ENCODE measurements at places on chromosomes 4 and X. TPM values are rescaled to one million over a fixed set of nuclear protein-coding genes. Genes with fewer than 3 reads are reported as not detected.

GRCh38 chr4:124025428-124025827 is 628.8 kb downstream of the SPRY1 start:
- DNase-seq, result no peak
- no peaks in the 10 kb centered on the region for H3K27me3 ChIP-seq
- H3K4me3 ChIP-seq, result no peak overlapping the region
- H3K36me3 ChIP-seq, result no peaks in the 10 kb centered on the region
- no peak overlapping the region for H3K27ac ChIP-seq

- H3K4me3 ChIP-seq, result no peak overlapping the region
- peak; percentile 47 for DNase-seq
- H3K27ac ChIP-seq, result no peak overlapping the region
Measured at GRCh38 chr4:177047070-177047850, 254.5 kb upstream of the VEGFC start.

DNA sequence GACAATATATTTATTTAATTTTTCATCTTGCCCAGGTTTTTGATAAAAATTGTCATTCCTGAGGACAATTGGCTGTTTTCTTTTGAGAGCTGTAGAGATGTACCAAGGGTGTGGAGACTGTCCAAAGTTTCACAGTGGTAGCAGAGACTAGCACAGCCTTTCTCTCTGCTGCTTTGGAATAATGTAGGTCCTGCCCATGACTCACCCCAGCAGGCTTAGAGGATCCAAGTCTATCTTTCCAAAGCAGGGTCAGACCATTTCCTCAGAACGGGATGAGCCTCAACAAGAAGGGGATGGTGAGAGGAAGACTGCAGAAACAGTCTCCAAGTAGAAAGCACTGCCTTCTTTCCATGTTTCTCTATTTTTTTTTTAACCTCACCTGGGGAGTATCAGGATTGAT is 131.5 kb upstream of the RPL34 start:
- DNase-seq, result no peak
- H3K27me3 ChIP-seq, result no peaks in the 10 kb centered on the region

- no peak overlapping the region for H3K4me3 ChIP-seq
- no peaks in the 10 kb centered on the region for H3K36me3 ChIP-seq
- H3K27me3 ChIP-seq, result no peaks in the 10 kb centered on the region
- no peak overlapping the region for H3K27ac ChIP-seq
- no peaks in the 10 kb centered on the region for H3K4me1 ChIP-seq
Measured at GRCh38 chr4:57320217-57320616, 210.0 kb upstream of the IGFBP7 start.

DNA sequence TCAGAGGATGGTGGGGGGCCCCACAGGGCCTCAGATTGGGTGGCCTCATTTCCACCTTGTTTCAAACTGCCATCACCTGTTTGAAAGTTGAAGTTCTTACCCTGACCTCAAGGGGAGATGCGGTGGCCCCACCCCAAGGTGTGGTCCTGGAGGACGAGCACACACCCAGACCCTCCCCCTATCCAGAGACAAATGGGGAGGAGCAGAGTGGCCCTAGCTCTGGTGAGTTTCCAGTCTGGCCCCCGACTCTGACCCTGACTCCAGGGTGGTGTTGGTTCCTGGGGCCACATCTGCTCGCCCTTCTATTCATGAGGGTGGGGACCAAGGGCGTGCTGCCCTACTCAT is 36.3 kb upstream of the ADRA2C start:
- no peaks in the 10 kb centered on the region for H3K36me3 ChIP-seq
- no peaks in the 10 kb centered on the region for H3K4me1 ChIP-seq
- no peak overlapping the region for H3K27ac ChIP-seq
- no peak overlapping the region for H3K4me3 ChIP-seq
- H3K27me3 ChIP-seq, result no peaks in the 10 kb centered on the region
- DNase-seq, result no peak

DNA sequence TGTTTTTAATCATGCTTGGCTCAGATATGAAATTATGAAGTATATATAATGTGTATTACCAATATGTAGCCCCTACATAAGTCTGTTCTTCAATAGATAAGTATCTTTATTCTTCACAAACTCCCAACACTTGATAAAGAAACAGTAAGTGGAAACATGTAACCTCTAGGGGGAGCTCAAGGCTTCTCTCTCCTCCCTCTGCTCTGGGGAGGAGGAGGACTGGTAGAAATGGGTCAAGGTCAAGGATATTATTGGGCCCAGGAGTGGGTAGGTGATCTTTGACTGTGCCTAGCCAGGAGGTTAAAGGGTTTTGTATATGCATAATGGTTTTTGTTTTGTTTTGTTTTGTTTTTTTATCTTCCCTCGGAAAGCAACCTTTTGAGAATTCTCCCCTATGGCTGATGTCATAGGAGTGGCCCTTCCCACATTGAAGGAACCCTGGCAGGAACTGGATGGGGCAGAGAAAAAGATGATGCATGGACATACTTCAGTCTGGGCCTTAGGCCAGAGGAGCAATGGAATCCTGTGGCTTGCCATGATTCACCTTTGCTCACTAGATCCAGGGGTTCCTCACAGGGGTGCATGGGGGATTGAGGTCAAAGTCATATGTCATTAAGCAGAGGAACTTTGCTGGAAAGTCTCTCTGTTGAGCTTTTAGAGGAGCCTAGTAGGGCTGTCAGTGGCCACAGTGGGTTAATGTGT is 460.3 kb downstream of the MID1IP1 start:
- DNase-seq, result peak; percentile 1
- no peak overlapping the region for H3K4me3 ChIP-seq
- no peaks in the 10 kb centered on the region for H3K36me3 ChIP-seq
- no peaks in the 10 kb centered on the region for H3K27me3 ChIP-seq
- no peak overlapping the region for H3K27ac ChIP-seq

DNA sequence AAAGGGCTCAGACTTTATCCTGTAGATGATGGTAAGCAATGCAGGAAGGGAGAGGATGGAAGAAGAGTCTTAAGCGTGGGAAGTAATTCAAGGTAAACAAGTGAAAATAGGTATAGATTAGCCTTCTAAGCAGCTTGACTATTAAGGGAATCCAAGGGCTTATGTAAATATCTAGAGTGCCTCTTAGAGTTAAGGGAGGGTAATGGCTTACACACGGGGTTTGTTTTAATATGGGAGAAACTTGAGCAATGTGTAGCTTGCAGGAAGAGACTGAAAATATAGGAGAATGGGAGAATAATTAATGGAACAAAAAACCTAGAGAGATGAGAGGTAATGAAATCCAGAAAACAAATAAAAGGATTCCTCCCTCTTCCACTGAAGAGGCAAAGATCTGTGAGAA is 12.8 kb upstream of the SAP30 start:
- H3K27ac ChIP-seq, result no peak overlapping the region
- no peak for DNase-seq

- no peak within 1 kb of the TSS for H3K27ac ChIP-seq
- no peaks in the 10 kb centered on the region for H3K27me3 ChIP-seq
- no peak for DNase-seq
- H3K4me1 ChIP-seq, result peaks cover 4% of the 10 kb centered on the region
- H3K4me3 ChIP-seq, result no peak within 1 kb of the TSS
- no peaks in the 10 kb centered on the region for H3K36me3 ChIP-seq
Measured at GRCh38 chr4:71338846-71339593, at the start of gene SLC4A4. Gene SLC4A4 (plus strand): TSS chr4:71339020.

DNA sequence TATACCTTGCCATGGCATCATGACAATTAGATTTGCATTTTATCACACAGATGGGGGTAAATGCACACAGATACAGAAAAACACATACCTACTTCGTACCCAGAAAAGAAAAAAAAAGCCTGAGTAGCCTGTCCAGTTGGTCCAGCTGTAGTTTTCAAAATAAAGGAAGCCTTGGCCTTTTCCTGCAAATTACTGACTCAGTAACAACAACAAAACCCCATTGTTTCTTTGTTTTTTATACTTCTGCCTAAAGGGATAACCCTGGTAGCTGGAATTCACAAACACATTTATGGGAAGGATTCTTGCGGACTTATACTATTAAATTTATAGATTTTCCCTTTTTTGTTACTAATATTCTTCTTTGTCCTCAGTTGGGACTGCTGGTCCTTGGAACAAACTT is 156.4 kb upstream of the PCDH10 start:
- no peaks in the 10 kb centered on the region for H3K36me3 ChIP-seq
- DNase-seq, result no peak
- H3K27me3 ChIP-seq, result no peaks in the 10 kb centered on the region
- H3K4me3 ChIP-seq, result no peak overlapping the region
- H3K4me1 ChIP-seq, result no peaks in the 10 kb centered on the region

- peak; percentile 99 for DNase-seq
- H3K36me3 ChIP-seq, result no peaks in the 10 kb centered on the region
- H3K4me3 ChIP-seq, result peak within 1 kb of the TSS; percentile 56
- H3K27me3 ChIP-seq, result no peaks in the 10 kb centered on the region
- peaks cover 10% of the 10 kb centered on the region for H3K4me1 ChIP-seq
Measured at GRCh38 chr4:158671915-158672806, at the start of gene ETFDH. Gene ETFDH (plus strand): TSS chr4:158672296. CDS start chr4:158672457, 161 bp downstream.

DNA sequence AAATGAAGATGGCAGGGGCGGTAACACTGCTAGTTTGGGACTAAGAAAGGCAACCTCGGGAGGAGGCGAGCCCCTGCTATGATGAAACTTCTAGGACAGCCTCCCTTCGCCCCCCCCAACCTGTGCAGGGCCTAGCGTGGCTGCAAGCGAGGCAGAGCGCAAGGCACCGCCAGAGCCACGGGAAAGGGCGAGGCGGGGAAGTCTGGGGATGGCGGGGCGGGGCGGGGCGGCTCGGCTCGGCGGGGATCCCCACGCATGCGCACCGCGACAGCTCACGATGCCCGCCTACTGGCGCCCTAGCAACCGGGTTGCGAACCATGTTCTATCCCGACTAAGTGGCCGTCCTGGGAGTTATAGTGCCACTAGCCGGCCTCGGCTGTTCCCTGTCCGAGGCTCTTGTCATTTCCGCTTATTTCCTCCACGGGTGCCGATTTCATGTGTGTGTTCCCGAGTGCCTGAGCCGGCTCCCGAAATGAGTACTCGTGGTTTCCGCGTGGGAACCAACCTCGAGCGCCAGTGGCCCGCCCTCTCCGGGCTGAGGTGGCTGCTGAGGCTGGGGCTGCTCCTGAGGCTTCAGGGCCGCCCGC is 28.7 kb upstream of the RBMX start:
- no peaks in the 10 kb centered on the region for H3K36me3 ChIP-seq
- peak; percentile 86 for DNase-seq
- no peaks in the 10 kb centered on the region for H3K4me1 ChIP-seq
- peak overlapping the region; percentile 39 for H3K4me3 ChIP-seq

DNA sequence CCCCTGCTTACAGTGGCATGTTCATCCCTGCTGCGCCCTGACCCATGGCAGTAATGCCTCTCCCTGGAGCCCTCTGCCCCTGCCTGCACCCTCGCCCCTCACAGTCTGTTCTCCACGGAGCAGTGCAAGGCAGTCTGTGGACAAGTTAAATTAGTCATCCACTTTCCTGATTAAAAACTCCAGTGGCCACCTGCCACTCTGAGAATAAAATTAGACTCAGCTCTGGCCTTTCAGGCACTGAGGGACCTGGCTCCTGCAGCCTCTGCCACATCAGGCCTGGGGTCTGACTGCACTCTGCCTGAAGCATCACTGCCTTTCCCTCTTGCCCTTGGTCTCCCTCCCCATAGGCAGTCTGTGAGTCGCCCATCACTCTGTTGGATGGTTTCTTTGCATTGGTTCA is 53.6 kb downstream of the GRK4 start:
- no peak overlapping the region for H3K27ac ChIP-seq

GRCh38 chrX:130155564-130155963 is 10.1 kb downstream of the AIFM1 start:
- H3K4me1 ChIP-seq, result no peaks in the 10 kb centered on the region
- no peak overlapping the region for H3K4me3 ChIP-seq
- H3K36me3 ChIP-seq, result no peaks in the 10 kb centered on the region
- no peak for DNase-seq
- H3K27me3 ChIP-seq, result no peaks in the 10 kb centered on the region
- H3K27ac ChIP-seq, result no peak overlapping the region

DNA sequence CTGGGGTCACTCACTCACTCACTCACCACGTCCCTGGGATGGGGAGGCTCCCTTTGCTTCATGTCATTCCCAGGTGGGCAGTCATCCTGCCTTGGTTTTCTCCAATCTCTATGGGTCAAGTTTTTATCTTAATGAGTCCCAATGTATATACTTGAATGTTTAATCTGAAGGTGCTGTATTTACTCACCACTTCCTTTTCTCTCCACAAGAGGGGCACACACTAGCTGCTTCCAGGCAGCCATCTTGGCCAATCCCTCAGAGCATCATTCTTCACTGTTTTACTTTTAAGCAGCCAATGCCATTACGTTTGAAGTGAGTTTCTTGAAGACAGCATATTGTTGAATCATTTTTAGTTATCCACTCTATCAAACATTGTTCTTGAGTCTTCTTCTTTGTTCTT is 153.4 kb upstream of the ARSJ start:
- no peaks in the 10 kb centered on the region for H3K36me3 ChIP-seq
- H3K4me3 ChIP-seq, result no peak overlapping the region
- no peak overlapping the region for H3K27ac ChIP-seq

- H3K4me1 ChIP-seq, result no peaks in the 10 kb centered on the region
- no peak overlapping the region for H3K4me3 ChIP-seq
- peaks cover 30% of the 10 kb centered on the region for H3K36me3 ChIP-seq
- no peaks in the 10 kb centered on the region for H3K27me3 ChIP-seq
Measured at GRCh38 chr4:528296-528695, 29.3 kb downstream of the PIGG start.

DNA sequence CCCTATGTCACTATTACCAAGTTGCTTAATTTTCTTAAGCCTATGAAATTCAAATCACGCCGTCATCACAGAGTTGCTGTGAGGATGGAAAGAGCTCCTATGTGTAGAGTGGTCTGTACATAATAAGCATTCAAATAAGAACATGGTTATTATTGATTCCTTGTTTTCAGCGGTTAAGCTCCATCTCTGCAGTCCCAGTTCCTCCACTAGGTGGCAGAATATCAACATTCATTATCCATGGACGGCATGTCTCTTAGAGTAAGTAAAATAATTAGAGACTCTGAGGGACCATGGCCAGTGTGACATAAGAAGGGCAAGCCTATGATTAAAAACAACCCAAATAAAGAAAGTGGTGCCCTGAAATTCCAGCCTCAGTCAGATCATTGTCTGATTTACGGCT is 132.5 kb upstream of the NHS start:
- no peaks in the 10 kb centered on the region for H3K4me1 ChIP-seq
- no peaks in the 10 kb centered on the region for H3K36me3 ChIP-seq
- no peak overlapping the region for H3K27ac ChIP-seq
- DNase-seq, result peak; percentile 38
- H3K4me3 ChIP-seq, result no peak overlapping the region
- H3K27me3 ChIP-seq, result no peaks in the 10 kb centered on the region

GRCh38 chrX:132043977-132044376 is 20.9 kb downstream of the STK26 start:
- H3K4me1 ChIP-seq, result no peaks in the 10 kb centered on the region
- no peak overlapping the region for H3K27ac ChIP-seq
- H3K4me3 ChIP-seq, result no peak overlapping the region

GRCh38 chr4:110753466-110753865 is 130.6 kb upstream of the PITX2 start:
- H3K36me3 ChIP-seq, result no peaks in the 10 kb centered on the region
- H3K27me3 ChIP-seq, result no peaks in the 10 kb centered on the region
- no peak for DNase-seq
- no peak overlapping the region for H3K4me3 ChIP-seq
- no peaks in the 10 kb centered on the region for H3K4me1 ChIP-seq

The PDLIM3 gene
- 124 TPM for total RNA-seq

The NUDT11 gene
- 1.7 TPM for total RNA-seq

The INTU gene
- 13.0 TPM for total RNA-seq

The FRAS1 gene
- total RNA-seq, result 42.3 TPM

The ZCCHC18 gene
- total RNA-seq, result not detected

The TCP11X2 gene
- total RNA-seq, result not detected

The ATP2B3 gene
- total RNA-seq, result not detected

The PNMA6A gene
- 4.2 TPM for total RNA-seq

The PAGE1 gene
- total RNA-seq, result not detected

The PHEX gene
- 1.5 TPM for total RNA-seq
